Amygdala (tissue), 56 donors: ENCODE measurements at places on chromosomes 16 and 17.

- DNase-seq = no peak
These were observed 454.9 kb downstream of the SOX9 start for GRCh38 chr17:72575542-72576233.

- no peak for DNase-seq
These were observed 15.4 kb upstream of the TMEM92 start for GRCh38 chr17:50258647-50259476.

GRCh38 chr17:59607817-59608403 lies 11.8 kb upstream of the CLTC start:
- DNase-seq = no peak

GRCh38 chr17:62134397-62134796 lies 69.3 kb upstream of the MED13 start:
- no peak for DNase-seq

GRCh38 chr16:61323456-61323855 lies 712.8 kb downstream of the CDH8 start:
- DNase-seq = no peak

DNA sequence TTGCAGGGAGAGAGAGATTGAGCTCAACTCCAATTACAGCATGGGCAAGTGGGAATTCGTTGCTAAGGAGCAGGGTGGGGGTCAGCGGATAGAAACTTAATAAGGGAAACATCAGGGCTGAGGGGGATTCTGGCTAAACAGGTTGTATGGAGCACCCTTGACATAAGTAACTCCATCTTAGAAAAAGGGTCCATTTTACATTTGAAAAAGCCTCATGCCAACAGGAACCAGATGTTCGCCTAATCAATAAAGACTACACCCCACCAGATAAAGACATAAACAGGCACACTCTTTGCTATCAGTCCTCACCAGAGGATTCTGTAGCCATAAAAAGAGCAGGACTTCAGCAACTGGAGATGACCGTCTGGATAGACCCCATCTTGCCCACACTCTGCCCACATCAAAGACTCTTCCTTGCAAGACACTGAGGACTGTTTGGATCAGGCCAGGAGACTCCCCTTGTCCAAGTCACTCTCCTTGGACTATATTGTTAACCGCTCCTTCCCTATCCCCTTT lies 1.6 kb upstream of the LRRC75A start:
- DNase-seq = no peak

DNA sequence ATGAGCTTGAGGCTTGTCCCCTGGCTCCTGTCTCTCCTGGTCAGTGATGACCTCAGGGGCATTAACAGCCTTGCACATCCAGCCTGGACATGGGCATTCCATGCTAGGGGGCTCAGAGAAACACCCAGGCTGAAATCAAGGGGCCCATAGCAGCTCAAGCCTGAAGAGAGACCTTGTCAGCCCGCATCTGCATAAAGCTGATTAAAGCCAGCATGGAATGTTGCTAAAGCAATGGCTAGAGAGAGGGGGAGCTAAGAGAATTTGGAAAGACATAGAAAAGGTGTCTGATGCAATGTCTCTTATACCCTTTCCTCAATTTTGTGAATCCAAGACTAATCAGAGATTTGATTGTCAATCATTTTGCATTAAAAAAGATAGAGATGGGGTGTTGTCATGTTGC lies 51.4 kb upstream of the WSCD1 start:
- DNase-seq = no peak

GRCh38 chr16:72649254-72649944 lies 398.5 kb downstream of the ZFHX3 start:
- DNase-seq = no peak

GRCh38 chr17:40372031-40372430 lies 7.5 kb upstream of the GJD3 start:
- no peak for DNase-seq

- DNase-seq = no peak
These were observed 17.0 kb downstream of the SLC38A10 start for GRCh38 chr17:81277946-81278693.

DNA sequence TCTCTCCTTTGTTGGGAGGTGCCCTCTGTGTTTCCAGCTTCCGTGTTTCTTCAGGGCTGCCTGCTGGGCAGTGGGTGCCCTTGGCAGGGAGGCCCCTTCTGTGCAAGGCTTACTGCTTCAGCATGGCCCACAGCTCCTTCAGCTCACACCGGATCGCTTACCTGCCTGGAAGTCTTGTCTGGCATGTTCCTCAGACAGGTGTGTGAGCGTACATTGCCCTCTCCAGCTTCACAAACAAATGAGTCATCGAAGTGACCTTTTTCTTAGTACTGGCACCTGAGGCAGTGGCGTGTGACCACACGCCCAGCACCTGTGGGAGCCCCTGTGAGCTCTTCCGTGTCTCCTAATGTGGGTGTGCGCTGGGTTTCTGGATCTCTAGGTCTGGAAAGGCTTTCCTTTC lies 3.5 kb downstream of the RAB40C start:
- no peak for DNase-seq

- DNase-seq = no peak
These were observed 16.6 kb upstream of the INPP5K start for GRCh38 chr17:1532836-1533602.

GRCh38 chr16:6947291-6947690 lies 385.4 kb upstream of the RBFOX1 start:
- no peak for DNase-seq

GRCh38 chr16:57998486-57998885 lies 2.0 kb downstream of the ZNF319 start:
- DNase-seq = no peak

DNA sequence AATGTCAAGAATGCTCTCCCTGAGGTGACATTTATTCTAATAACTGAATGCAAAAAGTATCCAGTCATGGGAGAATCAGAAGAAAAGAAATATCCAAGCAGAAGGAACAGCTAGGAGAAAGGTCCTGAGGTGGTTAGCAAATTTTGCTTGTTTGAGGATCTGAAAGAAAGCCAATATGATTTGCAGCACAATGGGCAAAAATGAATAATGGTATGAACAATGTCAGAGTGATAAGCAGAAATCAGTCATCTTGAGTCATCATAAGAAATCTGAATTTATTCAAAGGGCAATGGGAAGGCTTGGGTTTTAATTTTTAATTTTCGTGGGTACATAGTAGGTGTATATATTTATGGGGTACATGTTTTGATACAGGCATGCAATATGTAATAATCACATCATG lies 68.5 kb downstream of the BRIP1 start:
- DNase-seq = no peak

DNA sequence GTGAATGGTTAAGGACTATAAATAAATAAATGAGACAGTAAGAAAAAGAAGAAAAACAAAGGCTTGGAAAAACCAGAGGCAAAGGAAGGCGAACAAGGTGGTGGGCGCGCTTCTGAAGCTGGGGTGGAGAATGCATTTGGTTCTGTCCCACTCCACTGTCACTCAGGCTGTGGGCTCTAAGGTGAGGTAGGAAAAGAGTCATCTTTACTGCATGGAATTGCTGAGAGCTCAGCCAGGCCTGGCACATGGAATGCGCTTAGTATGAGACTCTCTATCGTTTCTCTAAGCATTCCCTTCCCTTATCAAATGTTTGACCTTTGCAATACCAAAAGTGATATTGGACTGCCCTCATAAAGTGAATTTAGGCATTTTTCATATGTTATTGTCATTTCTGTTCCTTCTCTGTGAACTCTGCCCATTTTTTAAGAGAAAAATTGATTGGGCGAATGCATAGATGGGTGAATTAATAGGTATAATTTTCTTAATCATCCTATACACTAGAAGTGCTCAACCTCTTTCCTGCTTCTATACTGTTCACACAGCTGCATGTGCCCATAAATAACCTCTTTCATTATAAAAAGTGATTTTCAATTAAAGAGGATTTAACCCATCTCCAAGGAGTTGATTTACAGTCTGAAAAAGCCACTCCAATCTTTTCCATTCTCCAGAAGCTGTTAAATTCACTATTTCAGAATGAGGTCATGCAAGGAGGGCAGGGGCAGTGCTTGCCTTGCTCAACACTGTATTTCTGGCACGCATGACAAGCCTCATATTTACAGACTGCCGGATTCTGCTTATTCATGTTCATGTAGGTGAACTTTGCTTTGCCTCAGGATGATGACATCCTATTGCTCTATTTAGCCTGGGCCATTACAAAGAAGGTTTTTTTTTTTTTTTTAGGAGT lies 87.7 kb downstream of the MYH10 start:
- DNase-seq = no peak

- DNase-seq = no peak
These were observed 4.8 kb downstream of the CDK5R1 start for GRCh38 chr17:32491371-32492263.

GRCh38 chr17:59427425-59427921 lies 96.0 kb downstream of the YPEL2 start:
- peak; percentile 12 for DNase-seq

DNA sequence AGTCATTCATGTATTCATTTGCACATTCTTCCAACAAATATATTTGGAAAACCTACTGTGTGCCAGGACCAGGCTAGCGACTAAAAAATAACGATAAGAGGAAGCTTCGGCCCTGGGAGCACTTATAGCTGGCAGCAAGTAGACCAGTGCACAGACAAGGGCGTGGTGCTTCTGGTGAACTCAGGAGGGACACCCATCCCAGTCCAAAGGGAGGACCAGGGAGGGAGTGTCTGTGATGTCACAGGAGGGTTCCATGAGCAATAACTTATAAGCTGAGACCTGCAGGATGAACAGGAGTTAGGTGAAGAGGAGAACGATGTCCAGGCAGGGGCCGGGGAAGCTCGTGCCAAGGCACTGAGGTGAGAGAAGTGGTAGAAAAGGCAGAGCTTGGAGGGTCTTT lies 17.4 kb upstream of the PHOSPHO1 start:
- no peak for DNase-seq

DNA sequence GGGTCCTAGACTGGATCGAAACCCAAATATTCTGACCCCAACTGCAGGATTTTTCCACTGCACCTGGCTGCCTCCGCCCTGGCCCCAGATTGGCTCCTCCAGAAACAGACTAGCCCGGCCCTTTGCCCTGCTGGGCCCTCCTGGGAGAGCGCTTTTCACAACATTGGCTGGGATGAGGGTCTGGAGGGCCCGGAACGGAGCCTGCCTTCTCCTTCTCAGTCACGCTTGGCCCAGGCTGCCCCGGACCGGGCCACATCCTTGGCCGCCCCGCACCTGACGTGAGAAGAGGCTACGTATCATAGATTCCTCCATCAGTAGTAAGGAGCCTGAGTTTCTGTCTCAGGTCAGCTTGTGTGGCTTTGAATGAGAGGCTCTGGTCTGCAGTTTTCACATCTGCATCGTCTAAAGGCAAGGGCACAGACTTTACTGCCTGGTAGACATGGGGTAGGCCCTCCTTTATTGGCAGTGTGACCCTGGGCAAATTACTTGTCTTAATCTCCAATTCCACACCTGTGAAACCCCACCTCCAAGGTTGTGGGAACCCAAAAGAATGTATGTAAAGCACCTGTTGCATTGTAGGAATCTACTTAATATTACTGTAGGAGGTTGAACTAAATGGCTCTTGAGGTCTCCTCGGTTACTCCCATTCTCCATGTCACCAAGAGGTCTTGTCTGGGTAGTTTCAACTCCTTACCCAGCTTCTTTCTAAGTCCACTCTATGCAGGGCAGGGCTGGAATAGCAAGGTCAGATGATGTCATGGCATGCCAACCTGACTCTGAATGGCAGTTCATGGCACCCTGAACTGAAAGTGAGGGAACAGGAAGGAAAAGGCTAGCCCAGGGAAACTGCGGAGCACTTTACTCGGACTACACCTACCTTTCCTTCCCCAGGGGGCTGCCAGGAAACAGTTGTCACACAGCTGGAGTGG lies 661 bp downstream of the LRRC3C start:
- no peak for DNase-seq

- no peak for DNase-seq
These were observed 487 bp downstream of the SRL start for GRCh38 chr16:4241258-4241927.

DNA sequence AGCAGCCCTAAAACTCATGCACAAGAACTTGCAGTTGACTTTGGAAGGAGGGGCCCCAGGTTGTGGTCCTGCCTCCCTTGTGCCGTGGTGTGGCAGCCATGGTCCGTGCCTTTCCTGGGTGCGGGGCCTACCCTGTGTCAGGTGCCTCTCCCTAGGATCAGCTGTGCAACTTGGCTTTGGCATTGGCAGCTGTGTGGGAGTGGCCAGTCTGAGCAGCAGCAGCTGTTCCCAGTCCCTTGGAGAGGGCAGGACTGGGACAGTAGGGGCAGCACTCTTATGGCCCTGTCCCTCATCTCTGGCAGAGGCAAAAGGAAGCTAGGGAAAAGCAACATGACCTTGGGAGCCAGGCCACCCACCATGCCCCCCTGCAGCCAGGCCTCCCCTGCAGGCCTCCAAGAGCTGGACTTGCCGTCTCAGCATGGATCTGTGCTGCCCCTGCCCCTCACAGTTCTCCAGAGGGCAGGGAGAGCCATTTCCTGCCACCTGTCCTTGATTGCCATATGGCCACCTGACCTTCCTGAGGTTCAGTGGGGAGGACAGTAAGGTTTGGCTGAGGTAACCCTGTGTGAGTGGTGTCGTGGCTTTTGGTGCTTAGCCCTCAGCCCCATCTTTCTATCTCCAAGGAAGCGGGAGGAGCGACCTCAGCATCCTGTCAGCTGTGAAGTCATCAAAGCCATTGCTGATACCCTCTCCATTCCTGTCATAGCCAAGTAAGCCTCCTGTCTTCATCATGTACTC lies 15.5 kb upstream of the NFATC3 start:
- DNase-seq = no peak

DNA sequence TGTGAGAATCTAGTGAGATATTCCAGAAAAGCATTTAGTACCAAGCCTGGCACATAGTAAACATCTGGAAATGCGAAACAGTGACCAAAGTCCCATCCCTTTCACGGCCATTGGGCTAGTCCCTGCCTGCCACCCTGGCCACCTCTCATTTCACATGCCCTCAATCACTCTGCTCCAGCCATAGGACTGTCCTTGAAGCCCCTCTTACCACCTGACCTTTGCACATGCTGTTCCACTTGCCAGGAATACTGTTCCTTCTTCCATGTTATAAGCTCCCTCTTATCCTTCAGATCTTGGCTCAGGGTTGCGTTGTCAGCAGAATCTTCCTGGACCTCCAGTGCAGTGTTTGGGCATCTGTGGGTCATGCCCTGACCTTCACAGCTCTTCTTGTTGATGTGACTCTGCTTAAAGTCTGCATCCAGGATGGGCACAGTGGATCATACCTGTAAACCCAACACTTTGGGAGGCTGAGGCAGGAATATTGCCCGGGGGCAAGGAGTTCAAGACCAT lies 2.1 kb downstream of the MYO15A start:
- DNase-seq = no peak

DNA sequence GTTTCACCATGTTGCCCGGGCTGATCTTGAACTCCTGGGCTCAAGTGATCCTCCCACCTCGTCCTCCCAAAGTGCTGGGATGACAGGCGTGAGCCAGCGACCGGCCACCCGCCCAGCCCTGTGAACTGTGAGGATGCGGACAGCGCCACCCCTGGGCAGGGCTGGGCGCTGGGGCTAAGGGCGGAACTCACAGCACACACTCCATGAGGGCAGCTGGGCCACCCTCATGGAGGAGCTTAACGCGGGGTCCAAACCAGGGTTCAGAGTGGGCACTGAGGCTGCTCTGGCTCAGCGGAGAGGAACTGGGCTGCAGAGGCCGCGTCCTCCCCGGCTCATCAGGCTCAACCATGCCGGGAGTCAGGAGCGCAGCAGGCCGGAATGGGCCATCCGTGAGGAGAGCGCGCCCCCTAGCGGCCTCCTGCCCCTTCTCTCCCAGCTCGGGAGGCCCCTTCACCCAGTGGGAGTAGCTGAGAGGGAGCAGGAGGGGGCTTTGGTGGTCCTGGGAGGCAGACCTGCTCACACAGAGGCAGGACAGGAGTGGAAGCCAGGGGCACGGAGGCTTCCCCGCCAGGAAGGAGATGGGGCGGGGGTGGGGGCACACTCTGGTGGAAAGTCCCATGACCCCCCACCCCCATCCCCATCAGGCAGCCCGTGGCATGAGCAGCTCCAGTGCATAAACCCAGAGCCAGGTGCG lies 13.8 kb downstream of the CORO7 start:
- peak; percentile 71 for DNase-seq
